HCT116 (cell line): ENCODE measurements at places on chromosomes 7 and 10. TPM values are rescaled to one million over a fixed set of nuclear protein-coding genes. Genes with fewer than 3 reads are reported as not detected.
A peak's percentile ranks its signal among the peaks of the same experiment; 100 is the strongest.

GRCh38 chr10:22086730-22087401 is 83.3 kb upstream of the DNAJC1 start:
- peaks cover 8% of the 10 kb centered on the region for H3K4me1 ChIP-seq
- DNase-seq, result peak; percentile 38
- peak overlapping the region; percentile 41 for H3K4me3 ChIP-seq
- no peak overlapping the region for H3K27ac ChIP-seq
- H3K27me3 ChIP-seq, result no peaks in the 10 kb centered on the region
- no peaks in the 10 kb centered on the region for H3K36me3 ChIP-seq

DNA sequence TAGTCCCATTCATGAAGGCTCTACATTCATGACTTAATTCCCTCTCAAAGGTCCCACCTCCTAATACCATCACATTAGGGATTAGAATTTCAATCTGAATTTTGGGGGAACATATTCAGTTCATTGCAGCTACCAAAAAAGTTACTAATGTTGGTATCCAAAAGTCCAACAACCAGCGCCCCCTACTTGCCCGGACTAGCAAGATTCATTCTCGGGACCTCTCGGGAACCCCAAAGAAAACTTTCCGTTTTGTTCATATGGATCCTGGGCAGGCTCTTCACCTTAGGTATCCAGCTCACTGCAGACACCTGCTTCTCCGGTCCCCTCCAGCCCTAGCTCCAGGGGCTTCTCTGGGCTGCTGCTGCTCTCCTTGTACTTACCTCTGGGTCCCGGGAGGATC is 8.9 kb upstream of the GRK5 start:
- no peaks in the 10 kb centered on the region for H3K36me3 ChIP-seq
- no peak overlapping the region for H3K27ac ChIP-seq
- no peaks in the 10 kb centered on the region for H3K27me3 ChIP-seq
- DNase-seq, result no peak

DNA sequence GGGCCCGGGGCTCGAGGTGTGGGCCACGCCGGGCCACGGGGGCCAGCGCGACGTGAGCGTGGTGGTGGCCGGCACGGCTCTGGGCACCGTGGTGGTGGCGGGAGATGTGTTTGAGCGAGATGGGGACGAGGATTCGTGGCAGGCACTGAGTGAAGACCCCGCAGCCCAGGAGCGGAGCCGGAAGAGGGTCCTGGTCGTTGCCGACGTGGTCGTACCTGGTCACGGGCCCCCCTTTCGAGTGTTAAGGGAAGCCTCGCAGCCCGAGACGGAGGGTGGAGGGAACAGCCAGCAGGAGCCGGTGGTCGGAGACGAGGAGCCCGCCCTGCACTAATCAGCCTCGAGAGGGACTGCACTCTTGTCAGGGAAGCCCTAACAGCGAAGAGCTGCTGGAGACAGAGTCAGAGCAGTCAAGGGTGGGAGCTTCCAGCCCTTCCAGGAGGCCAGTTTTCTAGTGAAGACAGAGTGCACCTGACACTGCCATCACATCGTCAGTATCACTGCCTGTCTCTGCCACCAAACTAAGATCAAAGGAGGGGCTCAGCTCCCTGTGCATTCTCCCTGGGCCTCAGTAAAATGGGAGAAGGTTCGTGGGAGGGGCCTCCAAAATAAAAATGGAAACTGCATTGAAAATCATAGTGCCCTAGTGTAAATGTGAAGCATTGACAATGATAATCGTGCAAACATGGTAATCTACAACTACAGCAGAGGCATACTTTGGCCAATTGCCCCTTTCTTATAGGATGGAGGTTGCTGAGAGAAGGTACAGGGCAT is 1.3 kb downstream of the MBLAC1 start:
- peaks cover 54% of the 10 kb centered on the region for H3K4me1 ChIP-seq
- DNase-seq, result no peak
- peak overlapping the region; percentile 98; the same call in 1 of the 2 replicates for H3K27ac ChIP-seq
- peak overlapping the region; percentile 87 for H3K4me3 ChIP-seq
- no peaks in the 10 kb centered on the region for H3K27me3 ChIP-seq

SHTN1 gene
- 64.0 TPM for total RNA-seq

DNA sequence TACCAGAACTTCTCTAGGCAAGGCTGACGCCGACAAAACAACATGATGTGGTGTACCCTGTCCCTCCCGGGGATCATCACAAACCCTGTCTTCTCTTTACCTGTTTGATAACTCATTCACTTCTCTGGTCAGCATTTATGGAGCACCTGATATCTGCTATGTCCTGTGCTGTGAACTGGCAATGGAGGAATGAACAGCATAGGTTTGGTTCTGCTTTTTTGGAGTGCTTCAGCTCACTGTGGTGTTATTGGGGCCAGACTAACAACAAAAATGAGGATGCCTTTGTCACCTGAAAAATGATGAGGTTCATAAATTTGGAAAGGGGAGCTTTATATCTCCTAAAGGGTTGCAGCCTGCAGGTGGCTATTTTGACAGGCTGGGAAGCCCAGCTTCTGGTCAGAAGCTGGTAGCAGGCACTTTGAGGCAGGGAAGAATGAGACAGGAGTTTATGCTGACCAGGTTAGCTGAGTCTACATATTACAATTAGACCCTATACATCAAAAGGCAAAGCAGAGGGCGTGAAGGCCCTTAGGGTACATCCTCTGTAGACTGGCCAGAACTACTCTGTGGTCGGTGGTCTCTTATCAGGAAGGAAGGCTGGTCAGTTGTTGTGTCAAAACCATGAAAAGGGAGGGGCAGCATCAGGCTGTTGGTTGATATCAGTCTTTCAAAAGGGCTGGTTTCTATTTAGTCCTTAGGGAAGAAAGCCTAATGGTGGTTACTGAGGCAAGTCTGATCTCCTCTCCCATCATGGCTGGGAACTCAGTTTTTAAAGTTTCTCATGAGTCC is 42.3 kb downstream of the SH2D4B start:
- peaks cover 8% of the 10 kb centered on the region; the same call in 1 of the 2 replicates for H3K27me3 ChIP-seq
- H3K4me3 ChIP-seq, result no peak overlapping the region
- DNase-seq, result no peak
- no peaks in the 10 kb centered on the region for H3K4me1 ChIP-seq

LLCFC1 gene
- not detected for total RNA-seq

- DNase-seq, result no peak
- H3K36me3 ChIP-seq, result no peaks in the 10 kb centered on the region
- H3K4me3 ChIP-seq, result peak overlapping the region; percentile 41
- H3K27ac ChIP-seq, result peak overlapping the region; percentile 98
- peaks cover 83% of the 10 kb centered on the region for H3K4me1 ChIP-seq
Measured at GRCh38 chr10:100004805-100005510, 4.8 kb downstream of the DNMBP start.

ABCB8 gene
- total RNA-seq, result 55.2 TPM

DNA sequence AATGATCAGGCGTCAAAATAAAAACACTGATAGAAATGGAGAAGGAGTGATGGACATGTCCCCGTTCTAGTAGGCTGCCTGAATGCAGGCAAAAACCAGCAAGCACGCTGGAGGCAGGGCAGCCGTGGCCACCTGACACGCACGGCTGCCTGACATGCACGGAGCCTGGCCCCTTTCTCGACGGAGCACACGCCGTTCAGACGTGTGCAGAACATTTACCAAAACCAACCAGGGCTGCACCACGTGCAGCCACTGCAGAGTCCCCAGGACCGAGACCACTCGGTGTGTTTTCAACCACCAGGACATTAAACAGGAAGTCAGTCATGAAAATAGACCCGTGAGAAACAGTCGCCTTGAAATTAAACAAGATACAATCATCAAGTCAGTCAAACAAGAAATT is 61.9 kb upstream of the NKX6-2 start:
- DNase-seq, result no peak
- H3K4me3 ChIP-seq, result no peak overlapping the region
- no peaks in the 10 kb centered on the region for H3K36me3 ChIP-seq
- H3K27me3 ChIP-seq, result no peaks in the 10 kb centered on the region
- H3K4me1 ChIP-seq, result no peaks in the 10 kb centered on the region

TAS2R4 gene
- 1.2 TPM for total RNA-seq

DNA sequence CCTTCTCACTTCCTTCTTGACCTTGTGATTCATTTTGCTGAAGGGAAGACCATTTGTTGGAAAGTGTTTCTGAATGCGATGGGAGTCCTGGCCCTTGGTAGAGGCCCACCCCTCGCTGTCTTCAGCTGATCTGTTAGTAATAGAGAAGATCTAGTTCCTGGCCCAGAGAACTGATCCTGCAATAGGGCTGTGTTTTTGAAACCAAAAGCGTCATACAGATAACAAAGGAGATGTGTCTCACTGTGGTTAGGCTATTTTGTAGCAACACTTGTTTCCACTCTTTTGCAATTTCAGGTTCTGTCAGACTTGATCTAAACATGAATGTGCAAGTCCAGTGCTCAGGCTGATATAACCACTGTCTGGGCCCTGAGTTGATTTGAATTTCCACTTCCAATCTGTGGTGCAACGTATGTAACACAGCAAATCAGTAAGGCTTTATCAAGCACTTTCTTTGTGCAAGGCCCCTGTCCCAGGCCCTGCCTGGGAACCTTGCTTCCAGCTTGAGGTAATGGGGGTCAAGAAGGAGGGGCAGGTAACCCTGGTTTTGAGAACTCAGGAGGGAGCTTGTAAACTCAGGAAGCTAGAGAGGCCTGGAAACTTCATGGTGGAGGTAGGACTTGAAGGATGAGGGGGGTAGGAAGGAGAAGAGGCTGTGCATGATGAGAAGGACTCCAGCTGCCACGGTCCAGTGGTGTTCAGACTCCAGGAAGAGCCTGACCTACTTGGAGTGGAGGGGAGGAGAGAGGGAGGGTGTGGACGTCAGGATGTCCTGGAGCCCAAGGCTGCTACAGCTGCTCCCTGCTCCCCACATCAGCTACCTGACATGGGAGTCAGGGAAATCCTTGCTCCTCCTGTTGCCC is 42.2 kb upstream of the SRGN start:
- no peaks in the 10 kb centered on the region for H3K27me3 ChIP-seq
- no peaks in the 10 kb centered on the region for H3K4me1 ChIP-seq
- no peak for DNase-seq

- no peak overlapping the region for H3K4me3 ChIP-seq
- no peaks in the 10 kb centered on the region for H3K27me3 ChIP-seq
- no peak for DNase-seq
- peaks cover 22% of the 10 kb centered on the region; the same call in 1 of the 2 replicates for H3K36me3 ChIP-seq
Measured at GRCh38 chr10:43199088-43199683, 60.9 kb downstream of the CSGALNACT2 start.

ZNF92 gene
- total RNA-seq, result 9.4 TPM

DNA sequence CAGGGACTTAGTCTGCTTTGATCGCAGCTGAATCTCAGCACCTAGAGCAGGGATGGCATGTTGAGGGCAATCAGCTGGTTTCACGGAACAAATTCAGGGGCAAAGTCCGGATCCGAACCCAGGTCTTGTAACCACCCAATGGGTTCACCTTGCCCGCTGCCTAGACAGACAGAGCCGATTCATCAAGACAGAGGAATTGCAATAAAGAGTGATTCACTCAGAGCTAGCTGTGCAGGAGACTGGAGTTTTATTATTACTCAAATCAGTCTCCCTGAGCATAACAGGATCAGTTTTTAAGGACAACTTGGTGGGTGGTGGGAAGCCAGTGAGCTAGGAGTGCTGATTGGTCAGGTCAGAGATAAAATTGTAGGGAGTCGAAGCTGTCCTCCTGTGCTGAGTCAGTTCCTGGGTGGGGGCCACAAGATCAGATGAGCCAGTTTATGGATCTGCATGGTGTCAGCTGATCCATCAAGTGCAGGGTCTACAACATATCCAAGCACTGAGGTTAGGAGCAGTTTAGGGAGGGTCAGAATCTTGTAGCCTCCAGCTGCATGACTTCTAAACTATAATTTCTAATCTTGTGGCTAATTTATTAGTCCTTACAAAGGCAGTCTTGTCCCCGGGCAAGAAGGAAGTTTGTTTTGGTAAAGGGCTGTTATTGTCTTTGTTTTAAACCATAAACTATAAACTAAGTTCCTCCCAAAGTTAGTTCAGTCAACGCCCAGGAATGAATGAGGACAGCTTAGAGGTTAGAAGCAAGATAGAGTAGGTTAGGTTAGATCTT is 43.5 kb upstream of the CHST3 start:
- DNase-seq, result no peak
- no peaks in the 10 kb centered on the region for H3K4me1 ChIP-seq
- H3K27me3 ChIP-seq, result no peaks in the 10 kb centered on the region
- no peaks in the 10 kb centered on the region for H3K36me3 ChIP-seq
- no peak overlapping the region for H3K4me3 ChIP-seq

DNA sequence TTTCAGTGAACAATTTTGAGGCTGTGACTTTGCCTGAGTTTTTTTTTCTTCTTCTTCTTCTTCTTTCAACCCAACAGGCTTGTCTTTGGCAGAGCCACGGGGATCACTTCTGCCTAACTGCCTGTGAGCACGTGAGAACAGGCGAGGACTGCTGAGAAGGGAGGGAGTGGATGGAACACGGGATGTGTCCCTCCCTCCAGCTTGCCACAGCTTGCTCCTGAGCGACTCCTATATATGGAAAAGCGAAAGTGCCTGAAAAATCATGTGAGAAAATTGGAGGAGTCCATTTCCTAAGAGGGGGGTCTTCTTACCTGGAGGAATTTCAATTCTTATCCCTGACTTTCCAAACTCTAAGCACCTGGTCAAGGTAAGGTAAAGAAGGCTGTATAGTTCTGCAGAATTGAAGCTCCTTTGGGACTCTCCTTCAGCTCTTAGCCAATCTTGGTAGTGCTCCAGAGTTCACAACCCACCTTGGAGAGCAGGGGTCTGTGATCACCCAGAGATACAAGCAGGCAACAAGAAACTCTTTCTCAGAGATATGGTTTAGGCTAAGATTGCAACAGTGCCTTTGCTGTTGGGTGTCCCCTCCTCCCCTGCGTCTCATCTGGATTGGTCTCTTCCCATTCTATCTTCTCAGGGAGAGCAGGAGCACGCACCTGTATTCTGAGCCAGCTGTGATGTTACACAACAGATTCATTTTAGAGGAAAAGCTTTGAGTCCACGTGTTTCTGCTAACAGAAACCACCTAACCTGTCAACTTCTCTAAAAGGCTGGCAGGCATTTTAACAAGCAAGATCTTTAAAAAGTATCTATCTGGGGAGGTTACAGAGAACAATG is at the start of gene MAT1A:
MAT1A (minus strand) TSS at position 208 of the 837 bp plus-strand sequence. CDS start 235 bp downstream, outside the sequence.
- H3K4me3 ChIP-seq, result no peak within 1 kb of the TSS
- peaks cover 13% of the 10 kb centered on the region for H3K4me1 ChIP-seq

DNA sequence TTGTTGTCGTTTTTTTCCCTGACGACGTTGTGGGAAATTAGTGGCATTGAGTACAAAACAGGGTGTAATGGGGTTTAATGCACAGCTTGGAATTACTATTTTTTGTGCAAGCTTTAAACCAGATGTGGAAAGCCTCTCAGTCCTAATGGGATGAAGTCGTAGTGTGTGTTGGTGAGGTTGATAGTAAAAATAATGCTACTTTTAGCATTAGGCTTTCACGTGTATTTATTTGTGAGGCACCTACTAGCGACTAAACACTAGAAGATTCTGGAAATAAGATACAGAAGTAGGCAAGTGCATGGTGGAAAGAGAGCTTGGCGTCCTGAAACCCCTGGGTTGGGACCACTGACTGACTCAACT is 588 bp upstream of the ORC5 start:
- H3K4me1 ChIP-seq, result no peaks in the 10 kb centered on the region; the same call in 1 of the 2 replicates
- H3K27ac ChIP-seq, result peak overlapping the region; percentile 36
- DNase-seq, result no peak
- H3K4me3 ChIP-seq, result peak overlapping the region; percentile 87
- H3K36me3 ChIP-seq, result peaks cover 6% of the 10 kb centered on the region; the same call in 1 of the 2 replicates

- H3K4me3 ChIP-seq, result no peak overlapping the region
- no peaks in the 10 kb centered on the region for H3K27me3 ChIP-seq
- H3K36me3 ChIP-seq, result no peaks in the 10 kb centered on the region
- no peaks in the 10 kb centered on the region for H3K4me1 ChIP-seq
- H3K27ac ChIP-seq, result no peak overlapping the region
- no peak for DNase-seq
Measured at GRCh38 chr7:130394421-130395195, 14.3 kb downstream of the CPA1 start.

CADPS2 gene
- 7.5 TPM for total RNA-seq

GRCh38 chr10:31458974-31459373 is 140.0 kb downstream of the ZEB1 start:
- no peaks in the 10 kb centered on the region for H3K27me3 ChIP-seq
- no peak overlapping the region for H3K27ac ChIP-seq
- no peaks in the 10 kb centered on the region for H3K4me1 ChIP-seq
- no peak for DNase-seq

AMZ1 gene
- not detected for total RNA-seq
